ENCODE measurements at places on chromosomes 5 and 9. TPM values are rescaled to one million over a fixed set of nuclear protein-coding genes. Genes with fewer than 3 reads are reported as not detected.

DNA sequence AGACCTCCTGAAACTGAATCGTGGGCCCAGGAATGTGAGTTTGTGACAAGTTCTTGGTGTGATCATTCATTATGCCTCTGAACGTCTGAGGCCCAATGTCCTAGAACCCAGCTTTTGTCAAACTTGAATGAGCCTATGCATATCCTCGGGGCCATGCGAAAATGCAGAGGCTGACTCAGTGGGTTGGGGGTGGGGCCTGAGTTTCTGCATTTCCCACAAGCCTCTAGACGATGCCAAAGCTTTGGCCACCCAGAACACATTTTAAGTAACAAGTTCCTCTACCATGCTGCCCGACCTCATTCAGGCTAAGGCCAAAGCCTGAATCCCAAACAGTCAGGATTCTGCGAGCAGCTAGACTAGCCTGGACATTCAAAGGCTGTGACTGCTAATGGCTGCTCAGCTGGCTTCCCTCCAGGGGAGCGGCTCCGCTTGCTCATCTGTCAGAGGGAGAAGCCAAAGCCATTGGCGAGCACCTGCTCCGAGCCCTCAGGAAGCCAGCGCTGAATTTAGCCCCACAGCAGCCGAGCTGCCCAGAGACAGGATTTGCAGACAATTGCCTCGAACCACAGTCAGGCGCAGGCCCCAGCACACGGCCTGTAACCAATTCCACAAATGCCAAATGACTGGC lies 177.5 kb downstream of the ZDHHC21 start:
- no peak for DNase-seq

The CARD6 gene
- 24.4 TPM for total RNA-seq

The TAS2R1 gene
- total RNA-seq, result not detected

The DRD1 gene
- total RNA-seq, result not detected

The CXCL14 gene
- not detected for total RNA-seq

- DNase-seq, result no peak
Observed at GRCh38 chr9:135066291-135066690, 21.2 kb upstream of the OLFM1 start.

- DNase-seq, result no peak
Observed at GRCh38 chr5:9954869-9955268, 294.8 kb downstream of the ATPSCKMT start.

The HOMER1 gene
- total RNA-seq, result 4.7 TPM

The CCDC152 gene
- 0.23 TPM for total RNA-seq

DNA sequence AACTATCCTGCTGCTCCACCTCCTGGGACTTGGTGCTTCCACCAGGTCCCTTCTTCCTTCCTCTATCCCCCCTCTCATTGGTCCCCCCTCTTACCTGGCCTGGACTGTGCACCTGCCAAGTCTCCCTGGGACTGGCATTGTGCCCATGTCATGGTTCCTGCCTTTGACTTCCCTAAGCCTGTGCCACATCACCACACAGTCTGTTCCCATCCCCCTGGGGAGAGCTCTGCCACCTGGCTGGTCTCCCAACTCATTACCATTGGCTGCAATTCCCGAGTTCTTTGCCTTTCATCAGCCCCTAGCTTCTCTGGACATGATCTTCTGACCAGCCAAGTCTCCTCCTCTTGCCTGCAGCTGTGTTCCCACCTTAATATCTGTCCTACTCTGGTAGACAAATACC lies 180.3 kb downstream of the SREK1 start:
- no peak for DNase-seq

The ADAMTSL1 gene
- total RNA-seq, result 17.2 TPM

The AIF1L gene
- total RNA-seq, result 3.1 TPM

DNA sequence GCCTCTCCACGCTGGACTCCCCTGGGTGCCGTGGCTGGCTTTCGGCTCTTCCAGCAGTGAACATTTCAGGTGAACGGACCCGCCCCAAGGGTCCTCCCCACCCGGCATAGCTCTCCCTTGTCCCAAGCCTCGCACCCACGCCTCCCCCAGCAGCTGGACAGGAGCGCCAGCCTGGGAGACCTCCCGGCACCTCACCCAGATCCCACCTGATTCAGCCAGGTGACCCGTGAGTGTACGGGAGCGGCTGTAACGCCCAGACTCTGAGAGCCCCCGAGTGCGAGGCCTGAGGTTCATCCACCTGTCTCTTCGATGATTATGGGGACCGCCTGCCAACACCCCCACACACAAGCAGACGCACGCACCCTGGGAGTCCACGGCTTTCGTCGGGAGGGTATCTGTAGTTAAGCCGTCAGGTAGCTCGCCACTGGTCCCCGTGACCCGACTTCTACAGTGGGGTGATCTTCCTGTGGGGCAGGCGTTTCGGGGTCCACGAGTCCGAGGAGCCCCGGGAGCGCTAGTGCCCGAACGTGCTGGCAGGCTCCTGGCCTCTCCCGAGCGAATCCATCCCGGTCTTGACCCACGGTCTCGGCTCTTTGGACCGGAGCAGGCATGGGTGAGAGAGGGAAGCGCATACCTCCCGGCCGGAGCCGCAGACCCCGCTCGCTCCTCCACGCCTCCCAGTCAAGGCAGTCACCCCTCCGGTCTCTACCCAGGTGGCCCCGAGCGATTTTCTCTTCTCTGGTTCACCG lies 14.9 kb downstream of the TRIM7 start:
- no peak for DNase-seq

- no peak for DNase-seq
Observed at GRCh38 chr9:29697011-29697410, 2123.7 kb upstream of the C9orf72 start.

GRCh38 chr5:132825033-132825833 lies 5.2 kb downstream of the SHROOM1 start:
- no peak for DNase-seq

The FOXD4L3 gene
- total RNA-seq, result not detected

GRCh38 chr5:18395126-18396110 lies 761.2 kb downstream of the TAF11L14 start:
- no peak for DNase-seq

DNA sequence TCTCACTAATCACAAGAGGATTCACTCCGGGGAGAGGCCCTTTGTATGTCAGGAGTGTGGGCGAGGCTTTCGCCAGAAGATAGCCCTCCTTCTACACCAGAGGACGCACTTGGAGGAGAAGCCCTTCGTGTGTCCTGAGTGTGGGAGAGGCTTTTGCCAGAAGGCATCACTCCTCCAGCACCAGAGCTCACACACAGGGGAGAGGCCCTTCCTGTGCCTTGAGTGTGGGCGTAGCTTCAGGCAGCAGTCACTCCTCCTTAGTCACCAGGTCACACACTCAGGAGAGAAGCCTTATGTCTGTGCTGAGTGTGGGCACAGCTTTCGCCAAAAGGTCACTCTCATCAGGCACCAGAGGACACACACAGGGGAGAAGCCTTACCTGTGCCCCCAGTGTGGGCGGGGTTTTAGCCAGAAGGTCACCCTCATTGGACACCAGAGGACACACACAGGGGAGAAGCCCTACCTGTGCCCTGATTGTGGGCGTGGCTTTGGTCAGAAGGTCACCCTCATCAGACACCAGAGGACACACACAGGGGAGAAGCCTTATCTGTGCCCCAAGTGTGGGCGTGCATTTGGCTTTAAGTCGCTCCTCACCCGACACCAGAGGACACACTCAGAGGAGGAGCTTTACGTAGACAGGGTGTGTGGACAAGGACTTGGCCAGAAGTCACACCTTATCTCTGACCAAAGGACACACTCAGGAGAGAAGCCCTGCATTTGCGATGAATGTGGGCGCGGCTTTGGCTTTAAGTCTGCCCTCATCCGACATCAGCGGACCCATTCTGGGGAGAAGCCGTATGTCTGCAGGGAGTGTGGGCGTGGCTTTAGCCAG lies 27.8 kb downstream of the NUTM2F start:
- no peak for DNase-seq

GRCh38 chr9:14902561-14902960 lies 7.7 kb downstream of the FREM1 start:
- DNase-seq, result no peak

The SLC36A3 gene
- not detected for total RNA-seq

All from glomerular endothelial cell (primary cell).